Smooth muscle cell of bladder (primary cell): ENCODE measurements at places on chromosomes 1 and 21. TPM values are rescaled to one million over a fixed set of nuclear protein-coding genes. Genes with fewer than 3 reads are reported as not detected.

Gene GRIK3
- total RNA-seq, result not detected in 2 replicates

Gene SPRR1A
- not detected in 2 replicates for total RNA-seq

Gene LAD1
- 0.28 TPM in 1 of 2 replicates, not detected in the other for total RNA-seq

Gene PLPPR4
- total RNA-seq, result 0.43 and 0.74 TPM in 2 replicates

Gene RBP7
- total RNA-seq, result not detected in 2 replicates

Gene FCGR2B
- not detected in 2 replicates for total RNA-seq

Gene CHIT1
- 0.18 TPM in 1 of 2 replicates, not detected in the other for total RNA-seq

Gene MTARC2
- 4.6 and 6.7 TPM in 2 replicates for total RNA-seq
